Right ventricle myocardium inferior (tissue), 1 donor: ENCODE measurements at places on chromosomes 3 and 15.

DNA sequence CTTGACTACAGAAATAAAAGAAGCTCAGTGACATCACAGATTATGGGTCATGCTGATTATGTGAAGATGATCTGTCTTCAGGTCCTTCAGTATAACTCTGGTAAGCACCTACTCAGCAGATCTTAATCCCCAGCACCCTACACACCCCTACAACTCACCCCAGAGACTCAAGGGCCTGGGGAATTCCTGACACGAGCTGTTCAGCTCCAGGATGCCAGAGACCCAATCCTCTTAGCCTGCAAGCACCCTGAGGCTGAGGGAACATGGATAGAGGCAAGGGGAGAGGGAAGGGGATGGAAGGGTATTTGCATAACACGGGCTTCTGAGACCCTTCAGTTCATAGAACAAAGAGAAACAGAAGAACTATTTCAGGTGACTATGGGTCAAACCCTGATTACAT, 13.0 kb downstream of the GLB1 start:
- DNase-seq = no peak

DNA sequence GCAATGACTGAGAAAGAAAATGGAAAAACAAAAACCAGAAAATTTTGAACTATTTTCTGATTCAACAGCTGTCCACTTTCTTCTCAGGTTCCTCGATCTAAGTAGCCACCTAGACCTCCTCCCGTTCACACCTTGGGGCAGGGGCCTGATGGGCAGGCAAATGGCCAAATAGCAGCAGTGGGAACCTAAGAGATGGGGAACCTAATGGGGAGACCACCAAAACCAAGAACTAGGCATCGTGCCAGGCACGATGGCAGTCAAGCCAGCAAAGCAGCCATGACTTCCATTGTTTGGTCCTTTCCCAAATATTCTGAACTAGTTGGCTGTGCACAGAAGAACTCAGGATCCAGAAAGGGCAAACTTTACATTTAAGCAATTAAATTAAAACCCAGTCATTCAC, 57.1 kb downstream of the CAPN7 start:
- no peak for DNase-seq

DNA sequence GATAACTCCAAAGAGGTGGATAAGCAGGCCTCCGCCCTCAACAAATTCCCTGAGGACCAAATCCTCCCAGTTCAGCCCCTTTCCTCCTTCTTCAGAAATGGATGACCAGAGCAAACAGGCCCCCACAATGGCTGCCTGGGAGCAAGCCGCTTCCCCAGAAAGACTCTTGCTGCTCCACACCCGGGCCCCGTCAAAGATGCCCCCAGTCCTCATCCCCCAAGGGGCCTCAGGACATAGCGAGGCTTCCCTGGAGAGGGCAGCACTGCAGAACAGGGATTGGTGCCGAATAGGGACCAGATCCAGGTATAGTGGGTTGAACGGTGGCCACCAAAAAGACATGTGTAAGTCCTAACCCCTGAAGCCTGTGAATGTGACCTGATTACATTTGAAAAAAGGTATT, 502.3 kb downstream of the SHQ1 start:
- no peak for DNase-seq

- DNase-seq = no peak
These were observed 9.9 kb downstream of the APOD start for GRCh38 chr3:195573611-195574496.

DNA sequence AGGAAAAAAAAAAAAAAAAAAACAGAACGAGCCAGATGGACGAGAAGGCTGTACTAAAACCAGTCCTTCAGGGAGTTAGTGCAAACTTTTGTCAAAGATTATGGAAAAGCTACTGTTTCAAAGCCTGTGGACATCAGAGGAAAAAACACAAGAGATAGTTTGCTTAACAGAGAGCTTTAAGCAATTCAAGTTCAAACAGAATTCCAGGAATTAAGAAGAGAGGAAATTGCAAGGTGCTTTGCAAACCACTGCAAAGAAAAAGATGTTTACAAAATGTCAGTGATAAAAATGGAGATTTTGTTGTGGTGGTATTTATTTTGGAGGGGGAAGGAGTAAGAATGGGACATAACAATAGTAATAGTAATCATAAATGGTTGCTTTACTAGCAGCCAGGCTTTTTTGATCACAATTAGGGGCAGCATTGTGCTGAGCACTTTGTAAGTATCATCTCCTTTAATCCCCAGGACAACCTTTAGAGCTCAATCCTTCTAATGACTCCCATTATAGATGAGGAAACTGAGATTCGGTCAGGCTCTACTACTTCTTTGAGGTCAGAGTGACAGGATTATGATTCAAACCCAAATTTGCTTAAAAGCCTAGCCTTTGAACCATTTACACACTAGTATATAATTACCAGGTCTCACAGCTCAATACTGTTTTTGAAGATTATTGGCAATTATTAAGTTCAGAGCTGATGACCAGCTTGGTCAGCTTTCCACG, 22.4 kb upstream of the ARHGEF3 start:
- no peak for DNase-seq

DNA sequence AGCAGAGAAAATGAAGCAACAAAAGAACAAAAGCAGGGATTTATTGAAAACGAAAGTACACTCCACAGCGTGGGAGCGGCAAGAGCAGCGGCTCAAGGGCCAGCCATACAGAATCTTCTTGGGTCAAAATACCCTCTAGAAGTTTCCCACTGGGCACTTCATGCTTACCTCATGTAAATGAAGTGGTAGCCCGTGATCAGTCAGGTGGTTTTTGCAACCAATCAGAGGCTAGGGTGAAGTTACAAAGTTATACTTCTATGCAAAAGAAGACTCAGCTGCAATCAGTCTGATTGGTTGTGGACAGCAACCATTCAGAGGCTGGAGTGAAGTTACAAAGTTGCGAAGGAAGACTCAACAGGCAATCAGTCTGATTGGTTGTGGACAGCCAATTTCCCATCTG, 37.8 kb upstream of the TRH start:
- DNase-seq = no peak

- no peak for DNase-seq
These were observed 107.0 kb downstream of the IGF2BP2 start for GRCh38 chr3:185717627-185718402.

- no peak for DNase-seq
These were observed 52.3 kb upstream of the BNIP2 start for GRCh38 chr15:59741274-59741906.

DNA sequence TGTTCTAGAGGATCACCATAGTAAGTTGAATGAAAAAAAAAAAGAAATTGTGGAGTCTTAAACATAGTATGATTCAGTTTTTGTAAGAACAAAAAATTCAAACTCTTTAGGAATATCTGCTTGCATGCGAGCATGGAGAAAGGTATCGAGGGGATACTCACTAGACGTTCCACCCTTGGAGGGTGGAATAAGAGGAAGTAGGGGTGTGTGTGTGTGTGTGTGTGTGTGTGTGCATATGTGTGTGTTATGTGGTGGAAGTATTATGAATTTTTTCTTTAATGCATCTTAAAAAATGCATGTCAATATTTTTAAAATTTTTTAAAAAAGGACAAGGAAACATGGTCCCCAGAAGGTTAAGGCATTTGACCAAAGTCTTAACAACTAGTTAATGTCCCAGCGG, 26.5 kb upstream of the SIAH2 start:
- DNase-seq = no peak

DNA sequence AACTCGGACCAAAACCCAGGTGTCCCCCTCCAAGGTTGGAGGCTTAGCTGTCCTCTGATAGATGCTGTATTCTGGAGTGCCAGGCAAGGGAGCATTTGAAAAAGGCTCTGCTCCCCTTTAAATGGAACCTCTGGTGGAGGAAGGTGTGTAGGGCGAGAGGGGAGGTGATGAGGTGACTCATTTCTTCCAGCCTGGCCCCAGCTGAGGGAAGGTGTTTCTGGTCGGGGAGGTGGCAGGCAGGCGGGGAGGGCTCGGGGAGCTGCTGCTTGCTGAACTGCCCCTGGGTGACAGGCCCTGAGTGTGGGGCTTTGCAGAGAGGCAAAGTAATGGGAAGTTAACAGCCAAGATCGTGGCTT, 18.8 kb downstream of the PSTPIP1 start:
- peak; percentile 63 for DNase-seq
